ENCODE measurements at places on chromosomes 2 and 18. TPM values are rescaled to one million over a fixed set of nuclear protein-coding genes. Genes with fewer than 3 reads are reported as not detected.

DNA sequence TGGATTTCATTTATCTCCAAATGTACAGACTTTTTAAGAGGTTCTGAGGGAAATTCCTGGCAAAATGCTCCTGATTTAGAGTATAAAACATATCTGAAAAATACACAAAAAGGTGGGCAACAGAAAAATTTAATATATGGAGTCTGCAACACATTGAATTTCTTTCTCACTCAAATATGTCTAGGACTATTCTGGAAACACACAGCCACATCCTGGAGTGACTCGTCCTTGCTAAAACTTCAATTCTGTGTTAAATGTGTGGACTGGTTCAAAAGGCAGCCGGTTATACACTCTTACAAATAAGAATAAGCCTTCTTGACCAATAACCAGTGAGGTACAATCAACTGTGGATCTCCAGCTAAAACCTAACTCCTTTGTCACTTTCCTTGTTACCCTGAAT is 44.1 kb upstream of the RND3 start:
- peak; percentile 45 for DNase-seq

GRCh38 chr2:152175012-152175367 is 573 bp downstream of the STAM2 start:
- no peak for DNase-seq

DNA sequence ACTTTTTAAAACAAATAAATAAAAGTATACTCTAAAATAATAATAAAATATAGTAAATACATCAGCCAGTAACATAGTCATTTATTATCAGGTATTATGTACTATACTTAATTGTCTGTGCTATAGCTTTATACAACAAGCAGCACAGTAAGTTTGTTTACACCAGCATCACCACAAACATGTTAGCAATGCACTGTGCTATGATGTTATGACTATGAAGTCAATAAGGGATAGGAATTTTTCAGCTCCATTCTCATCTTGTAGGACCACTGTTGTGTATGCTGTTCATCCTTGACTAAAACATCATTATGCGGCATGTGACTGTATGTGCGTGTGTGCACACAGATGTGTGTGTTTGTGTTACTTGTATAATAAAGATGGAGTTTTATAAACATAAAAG is 137.5 kb downstream of the LYPD6B start:
- DNase-seq, result no peak

GRCh38 chr18:13235981-13236380 is 17.4 kb downstream of the LDLRAD4 start:
- no peak for DNase-seq

DNA sequence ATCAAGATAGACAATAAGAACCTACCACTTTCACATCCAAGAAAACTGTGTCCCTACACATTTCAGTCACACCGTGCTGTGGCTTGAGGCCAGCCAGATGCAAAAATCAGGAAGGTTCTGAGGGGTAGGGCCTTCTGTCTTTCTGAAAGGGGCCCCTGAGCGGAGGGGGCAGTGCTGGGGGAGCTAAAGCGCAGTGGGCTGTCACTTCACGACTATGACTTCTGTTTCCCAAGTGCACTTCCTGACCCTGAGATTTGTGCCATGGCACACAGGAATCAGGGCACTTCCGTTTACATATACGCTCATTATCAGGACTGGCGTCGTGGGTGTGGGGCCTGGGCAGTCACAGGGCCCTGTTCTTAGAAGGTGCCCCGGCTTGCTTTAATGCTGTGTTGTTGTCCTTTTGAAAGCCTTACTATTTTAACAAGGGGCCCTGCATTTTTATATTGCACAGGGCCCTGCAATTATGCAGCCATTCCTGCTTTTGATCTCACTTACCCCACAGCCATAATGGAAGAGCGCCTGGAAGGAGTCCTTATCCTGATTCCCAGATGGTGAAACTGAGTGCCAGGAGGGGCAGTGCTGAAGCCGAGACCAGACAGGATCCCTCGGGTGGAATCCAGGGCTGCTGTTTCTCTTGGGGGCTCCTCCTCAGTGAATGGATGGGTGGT is 620 bp downstream of the NGEF start:
- no peak for DNase-seq

- no peak for DNase-seq
These were observed 1224.4 kb upstream of the LRRTM1 start for GRCh38 chr2:81528852-81529480.

GRCh38 chr2:236949089-236949905 is 136.4 kb upstream of the COPS8 start:
- DNase-seq, result no peak

- no peak for DNase-seq
These were observed 117.9 kb downstream of the SETBP1 start for GRCh38 chr18:44798433-44799048.

- DNase-seq, result no peak
These were observed 46.1 kb downstream of the TMEM185B start for GRCh38 chr2:120177001-120177621.

GRCh38 chr18:25075331-25075730 is 276.6 kb downstream of the ZNF521 start:
- no peak for DNase-seq

- DNase-seq, result no peak
These were observed 13.3 kb downstream of the SULT1C3 start for GRCh38 chr2:108253106-108253505.

GRCh38 chr2:173210270-173211196 is 134.9 kb downstream of the MAP3K20 start:
- DNase-seq, result peak; percentile 94

DNA sequence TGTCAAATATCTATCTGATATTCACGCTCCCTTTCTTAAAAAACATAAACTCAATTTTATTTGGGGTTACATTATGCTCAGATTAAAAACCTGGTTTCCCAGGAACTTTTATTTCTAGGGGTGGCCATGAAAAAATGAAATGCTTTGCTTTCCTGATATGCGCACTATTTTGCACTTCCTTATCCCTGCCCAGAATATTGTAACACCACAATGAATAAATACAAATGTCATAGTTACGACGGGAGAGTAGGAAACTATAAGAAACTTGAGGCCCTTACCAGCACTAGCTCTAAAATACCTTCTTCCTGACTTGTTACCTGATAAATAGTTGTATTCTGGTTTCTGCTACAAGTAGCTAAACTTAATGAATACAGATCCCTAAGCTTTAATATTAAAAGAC is 475.6 kb upstream of the CWC22 start:
- no peak for DNase-seq

DNA sequence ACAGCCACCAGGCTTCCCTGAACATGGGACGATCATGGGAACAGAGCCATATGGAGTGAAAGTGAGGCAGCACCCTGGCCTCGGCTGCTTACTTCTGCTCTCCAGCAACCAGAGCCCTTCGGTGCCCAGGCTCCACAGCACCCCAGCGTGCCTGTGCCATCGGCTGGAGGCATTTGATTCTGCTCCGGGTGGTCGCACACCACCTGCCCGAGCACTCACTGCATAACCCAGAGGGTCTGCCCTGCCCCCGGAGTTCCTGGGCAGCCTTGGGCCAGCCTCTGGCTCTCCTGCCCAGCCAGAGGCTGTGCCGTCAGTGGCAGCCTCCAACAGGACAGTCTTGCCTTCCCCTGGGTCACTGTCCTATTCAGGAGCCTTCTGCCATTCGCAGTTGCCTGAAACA is 3.9 kb downstream of the ASTL start:
- DNase-seq, result no peak

DNA sequence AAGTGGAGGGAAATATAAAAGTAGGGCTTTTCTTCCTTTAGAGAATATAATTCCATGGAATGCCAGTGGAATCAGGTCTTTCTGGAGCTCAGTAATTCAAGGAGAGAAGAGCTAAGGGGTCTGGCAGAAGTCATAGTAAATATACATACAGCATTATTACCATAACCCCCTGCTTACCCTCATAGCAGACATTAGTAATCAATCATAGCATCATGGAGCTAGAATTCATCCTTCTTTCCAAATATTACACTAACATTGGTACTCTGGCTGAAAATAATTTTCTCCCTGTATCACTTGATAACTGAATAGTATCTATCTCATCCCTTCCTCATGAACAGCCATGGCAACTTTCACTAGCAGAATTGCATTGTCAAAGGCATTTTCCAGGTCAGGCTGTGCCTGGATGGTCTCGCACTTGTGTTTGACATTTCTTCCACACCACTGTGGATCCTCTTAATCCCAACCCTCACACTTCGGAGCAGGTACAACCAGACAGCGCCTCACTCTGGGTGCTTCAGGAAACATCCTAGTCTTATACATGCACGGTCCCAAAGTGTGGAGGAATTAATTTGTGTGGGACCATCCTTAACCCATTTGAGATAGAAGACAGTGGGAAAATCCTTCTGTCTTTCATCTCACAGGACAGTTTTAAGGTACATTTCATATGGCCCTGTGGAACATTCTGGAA is 84.2 kb upstream of the SEC11C start:
- DNase-seq, result no peak

GRCh38 chr2:26172871-26173775 is at the start of gene GAREM2:
GAREM2 (plus strand) TSS chr2:26173088; CDS start chr2:26173221, 133 bp downstream.
- DNase-seq, result no peak

DNA sequence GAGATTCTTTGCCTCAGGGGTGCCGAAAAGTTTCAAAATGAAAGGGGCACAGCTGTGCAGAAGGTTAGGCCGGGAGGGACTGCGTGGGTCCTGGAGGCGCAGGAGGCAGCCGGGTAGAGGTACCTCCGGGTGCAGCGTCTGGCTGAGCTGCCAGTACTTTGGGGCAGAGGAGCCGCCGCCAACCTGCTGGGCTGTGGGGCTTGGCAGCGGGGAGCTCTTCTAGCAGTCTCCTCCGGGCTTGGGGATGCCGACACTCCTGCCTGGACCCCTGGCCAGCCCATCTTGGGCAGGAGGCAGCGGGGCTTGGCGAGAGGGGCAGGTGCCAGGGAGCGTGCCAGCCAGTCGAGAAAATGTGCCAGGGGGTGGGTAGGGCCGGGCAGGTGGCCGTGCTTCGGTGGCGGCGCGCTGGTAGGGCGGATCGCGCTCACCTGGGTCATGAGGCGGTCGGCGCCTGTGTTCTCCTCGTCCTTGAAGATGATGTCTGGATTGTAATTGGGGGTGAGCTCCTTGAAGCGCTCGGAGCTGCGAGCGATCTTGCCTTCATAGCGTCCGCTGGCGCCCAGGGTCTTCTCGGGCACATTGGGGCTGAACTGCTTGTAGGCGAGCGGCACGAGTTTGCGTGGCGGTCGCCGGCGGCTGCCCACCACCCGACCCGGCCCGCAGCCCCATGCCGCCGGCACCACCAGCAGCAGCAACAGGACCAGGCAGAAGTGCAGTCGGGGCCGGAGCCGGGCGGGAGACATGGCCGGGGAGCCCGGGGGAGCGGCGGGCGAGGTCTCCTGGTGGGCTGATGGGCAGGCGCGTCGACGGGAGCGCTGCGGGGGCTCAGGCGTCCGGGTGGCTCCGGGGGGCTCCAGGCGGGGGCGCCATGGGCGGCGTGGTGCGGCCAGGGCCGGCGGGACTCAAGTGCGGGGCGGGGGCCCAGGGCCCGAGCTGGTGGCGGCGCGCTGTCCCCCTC is 717 bp downstream of the IHH start:
- DNase-seq, result no peak

- DNase-seq, result no peak
These were observed 136.6 kb downstream of the MTCL1 start for GRCh38 chr18:8841781-8842485.

DNA sequence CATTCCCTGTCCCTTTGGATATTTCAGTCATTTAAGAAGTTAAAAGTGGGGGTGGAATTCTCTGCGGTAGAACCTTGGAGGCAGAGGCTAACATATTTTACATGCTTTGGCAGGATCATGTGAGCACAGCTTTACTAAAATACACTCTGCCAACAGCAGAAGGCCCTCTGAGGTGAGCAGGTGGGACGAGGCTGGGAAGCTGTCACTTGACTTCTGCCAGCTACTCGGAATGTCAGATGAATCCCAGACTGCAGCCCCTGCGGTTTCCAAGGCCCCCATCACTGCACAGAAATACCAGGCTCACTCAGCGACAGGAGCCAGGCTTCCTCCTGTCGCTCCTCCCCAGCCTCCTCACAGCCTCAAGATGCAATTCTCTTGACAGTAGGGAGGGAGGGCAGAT is 220.9 kb upstream of the REV1 start:
- no peak for DNase-seq

DNA sequence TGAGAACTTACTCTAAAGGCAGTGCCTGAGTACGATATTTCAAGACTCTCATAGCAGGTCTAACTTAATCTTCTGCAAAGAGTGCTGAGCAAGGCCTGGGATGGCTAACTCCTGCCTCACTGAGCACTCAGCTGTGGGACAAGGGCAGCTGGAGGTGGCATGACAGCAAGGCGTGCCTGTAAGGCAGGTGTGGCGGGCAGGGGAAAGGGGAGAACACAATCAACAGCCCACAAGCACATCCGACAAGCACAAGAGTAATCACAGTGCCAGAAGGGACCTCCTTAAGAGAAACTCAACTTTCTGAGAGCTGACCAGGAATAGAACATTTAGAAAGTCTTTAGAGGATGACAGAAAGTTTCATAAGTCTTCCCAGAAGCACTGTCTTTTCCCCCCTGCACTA is 42.0 kb downstream of the GPR45 start:
- DNase-seq, result no peak

GRCh38 chr2:29733965-29734364 is 187.4 kb downstream of the ALK start:
- DNase-seq, result no peak

DNA sequence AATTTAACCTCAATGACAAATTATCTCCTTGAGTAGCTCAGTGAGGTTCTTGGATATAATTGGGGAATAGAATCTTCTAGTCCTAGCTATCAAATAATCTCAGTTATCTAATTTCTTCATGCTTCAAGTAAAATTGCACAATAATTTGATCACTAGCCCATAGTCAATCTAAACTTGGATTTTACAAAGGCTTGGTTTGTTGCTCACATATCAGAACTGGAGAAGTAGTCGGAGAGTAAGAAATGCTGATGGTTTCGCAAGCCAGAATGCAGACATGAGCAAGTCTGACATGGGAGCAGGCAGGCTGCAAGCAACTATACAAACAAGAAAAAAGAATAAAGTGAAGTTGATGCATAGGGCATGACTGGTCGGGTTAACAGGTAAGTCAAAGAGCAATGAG is 11.7 kb upstream of the PDE11A start:
- no peak for DNase-seq

GRCh38 chr2:237474931-237475703 is 11.9 kb upstream of the MLPH start:
- DNase-seq, result peak; percentile 60

Gene CEBPZOS
- 60.4 TPM for total RNA-seq

Gene REG3A
- total RNA-seq, result not detected

Gene RNF144A
- total RNA-seq, result not detected

Gene TMEM198
- total RNA-seq, result 2.7 TPM

Gene SLC16A14
- total RNA-seq, result 0.31 TPM

Gene DYNAP
- not detected for total RNA-seq

Gene OBSL1
- total RNA-seq, result 62.4 TPM

Gene SERPINB3
- not detected for total RNA-seq

Gene LYPD6
- total RNA-seq, result 20.7 TPM

Gene NEU2
- total RNA-seq, result not detected

Gene HS1BP3
- 17.3 TPM for total RNA-seq
